Cardiac muscle cell (in vitro differentiated cells and primary cell): ENCODE measurements at places on chromosomes 1 and 21. TPM values are rescaled to one million over a fixed set of nuclear protein-coding genes. Genes with fewer than 3 reads are reported as not detected.

The LCK gene
- 0.16 TPM in 1 of 2 replicates, not detected in the other for polyA plus RNA-seq

The SPEN gene
- 25.8 and 35.4 TPM in 2 replicates for polyA plus RNA-seq

The DENND2C gene
- polyA plus RNA-seq = 1.1 and 2.1 TPM in 2 replicates

The BRDT gene
- not detected in 2 replicates for polyA plus RNA-seq

The CDK11B gene
- 16.6 and 17.9 TPM in 2 replicates for polyA plus RNA-seq

The NEK2 gene
- polyA plus RNA-seq = 6.7 and 49.0 TPM in 2 replicates

The WNT9A gene
- 0.14 TPM in 1 of 2 replicates, not detected in the other for polyA plus RNA-seq

The MX2 gene
- 0.28 and 0.46 TPM in 2 replicates for polyA plus RNA-seq

The SFN gene
- polyA plus RNA-seq = 0.13 TPM in 1 of 2 replicates, not detected in the other
